ENCODE measurements at places on chromosomes 5 and 9.

- no peak for DNase-seq
These were observed 3.6 kb downstream of the CEP78 start for GRCh38 chr9:78239506-78239905.

DNA sequence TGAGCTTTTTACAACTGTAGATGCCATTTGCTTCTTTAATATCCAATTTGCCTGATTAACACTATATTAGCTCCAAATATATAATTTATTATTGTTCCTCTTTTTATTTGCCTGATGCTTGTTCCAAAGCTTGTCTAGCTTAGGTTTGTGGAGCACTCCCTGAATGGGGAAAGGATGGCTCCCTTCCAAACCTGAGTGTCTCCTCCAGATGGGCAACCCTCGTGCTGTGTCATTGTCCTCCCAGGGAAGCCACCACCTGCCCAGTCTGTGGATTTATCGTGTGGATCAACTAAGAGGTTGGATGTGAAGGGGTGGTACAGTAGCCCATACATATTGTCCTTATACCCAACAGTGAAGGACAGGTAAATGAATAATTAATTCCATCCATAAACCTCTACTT is 404.9 kb downstream of the CDK5RAP2 start:
- DNase-seq: no peak

DNA sequence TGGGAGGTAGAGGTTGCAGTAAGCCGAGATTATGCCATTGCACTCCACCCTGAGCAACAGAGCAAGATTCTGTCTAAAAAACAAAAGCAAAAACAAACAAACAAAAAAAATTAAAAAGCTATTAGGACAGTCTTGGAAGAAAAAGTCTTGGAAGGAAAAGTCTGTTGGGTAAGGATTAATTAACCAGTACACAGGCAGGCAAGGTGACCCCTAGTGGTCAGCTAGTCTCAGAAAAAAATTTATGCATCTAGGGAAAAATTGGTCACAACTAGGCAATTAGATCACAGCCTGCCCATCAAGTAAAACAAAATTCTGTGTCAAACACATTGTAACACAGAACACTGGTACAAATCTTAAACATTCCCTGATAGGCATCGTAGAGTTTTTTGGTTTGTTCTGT is 6.7 kb upstream of the ANKRD18B start:
- DNase-seq: no peak

- no peak for DNase-seq
These were observed 51.2 kb downstream of the PARP8 start for GRCh38 chr5:50717651-50718050.

DNA sequence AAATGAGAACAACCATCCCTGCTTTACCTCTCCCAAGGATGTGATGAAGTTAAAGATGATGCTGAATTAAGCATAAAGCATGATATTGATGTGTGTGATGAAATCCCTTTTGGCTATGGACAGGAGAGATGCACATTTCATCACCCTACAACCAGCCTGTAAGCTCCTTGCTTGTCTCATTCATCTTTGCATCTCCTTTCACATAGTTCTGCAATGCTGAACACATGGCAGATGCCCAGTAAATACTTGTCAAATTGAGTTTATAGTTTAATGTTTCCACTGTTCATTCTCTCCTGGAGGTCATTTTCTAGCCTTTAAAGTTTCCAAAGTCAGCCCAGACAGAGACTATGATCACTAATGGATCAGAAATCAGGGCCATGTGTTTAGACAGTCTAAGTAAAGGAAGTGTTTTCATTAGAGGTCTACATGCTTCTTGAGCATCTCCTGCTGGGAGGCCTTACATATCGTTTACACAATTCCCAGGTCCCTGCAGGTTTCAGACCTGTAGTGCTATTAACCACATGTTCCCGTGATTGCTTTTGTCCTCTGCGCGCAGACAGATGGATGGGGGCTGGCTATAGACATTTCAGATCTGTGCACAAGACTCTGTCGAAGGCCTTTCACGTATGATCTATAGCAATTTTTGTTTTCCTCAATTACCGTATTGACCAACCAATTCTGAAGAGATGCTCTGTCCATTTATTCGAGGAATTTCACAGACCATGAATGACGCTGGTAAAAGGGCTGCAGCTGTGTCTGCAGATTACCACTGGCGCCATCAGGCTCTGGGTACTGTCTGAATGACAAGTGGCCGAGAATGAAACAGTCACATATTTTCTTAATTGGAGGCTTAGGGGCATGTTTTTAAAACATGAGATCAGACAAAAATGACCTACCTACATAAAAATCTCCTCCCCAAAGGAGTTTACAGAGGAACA is 49.0 kb upstream of the CKMT2 start:
- DNase-seq: no peak

GRCh38 chr5:43063721-43064171 is 23.6 kb upstream of the ANXA2R start:
- no peak for DNase-seq

DNA sequence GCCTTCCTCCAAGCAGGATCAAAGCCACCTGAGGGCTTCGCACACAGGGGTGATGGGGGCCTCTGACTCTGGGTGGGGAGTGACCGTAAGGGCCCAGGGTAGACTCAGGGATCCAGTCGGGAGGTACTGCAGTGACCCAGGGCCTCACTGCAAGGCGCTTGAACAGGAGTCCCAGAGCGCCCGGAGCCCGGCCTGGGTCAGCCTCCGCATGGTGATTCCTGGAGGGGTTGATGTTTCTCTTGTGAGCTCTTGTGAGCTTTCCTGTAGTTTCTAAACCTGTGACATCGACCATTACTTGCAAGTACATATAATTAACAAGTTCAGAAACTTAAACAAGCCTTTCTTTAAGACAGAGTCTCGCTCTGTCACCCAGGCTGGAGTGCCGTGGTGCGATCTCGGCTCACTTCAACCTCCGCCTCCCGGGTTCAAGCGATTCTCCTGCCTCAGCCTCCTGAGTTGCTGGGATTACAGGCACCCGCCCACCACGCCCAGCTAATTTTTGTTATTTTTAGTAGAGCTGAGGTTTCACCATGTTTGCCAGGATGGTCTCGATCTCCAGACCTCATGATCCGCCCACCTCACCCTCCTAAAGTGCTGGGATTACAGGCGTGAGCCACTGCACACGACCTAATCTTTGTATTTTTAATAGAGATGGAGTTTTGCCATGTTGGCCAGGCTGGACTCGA is 19.8 kb downstream of the PTGES start:
- DNase-seq: no peak

DNA sequence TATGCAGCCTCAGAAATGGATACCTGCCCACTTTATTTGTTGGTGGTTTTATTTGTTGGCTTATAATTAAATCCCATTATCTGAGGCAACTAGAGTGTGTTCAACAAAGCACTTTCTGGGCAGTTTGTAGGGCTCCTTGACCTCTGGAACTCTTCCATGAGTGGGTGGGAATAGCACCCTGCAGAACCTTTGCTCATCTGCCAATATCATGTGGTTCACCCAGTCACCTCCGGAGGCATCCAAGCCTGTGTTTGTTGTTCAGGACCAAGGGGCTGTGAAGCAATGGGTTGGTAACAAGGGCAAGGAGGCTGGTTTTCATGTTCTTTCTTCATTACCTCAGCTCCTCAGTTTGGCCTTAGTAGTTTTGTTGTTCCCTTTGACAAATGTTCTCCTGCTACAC is 314.0 kb downstream of the NDUFS4 start:
- DNase-seq: no peak

GRCh38 chr9:16459421-16460148 is 410.9 kb downstream of the BNC2 start:
- DNase-seq: no peak

DNA sequence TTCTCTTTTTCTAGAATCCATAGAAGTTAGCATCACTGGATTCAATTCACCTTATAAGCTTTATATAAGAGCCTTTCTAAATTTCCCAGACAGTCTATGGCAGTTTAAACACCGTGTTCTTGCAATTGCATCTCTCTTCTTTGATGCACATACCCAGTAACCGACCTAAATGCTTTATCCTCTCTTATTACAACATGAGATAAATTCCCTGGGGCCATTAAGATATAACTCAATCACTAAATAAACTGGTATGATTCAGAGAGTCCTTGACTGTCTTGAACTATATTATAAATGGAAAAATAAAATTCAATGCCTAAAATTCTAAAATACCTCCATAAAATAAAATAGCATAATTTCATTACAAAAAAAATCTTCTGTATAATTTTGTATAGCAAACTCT is 98.1 kb downstream of the DIRAS2 start:
- no peak for DNase-seq

- no peak for DNase-seq
These were observed 33.3 kb downstream of the GLIS3 start for GRCh38 chr9:4266602-4267001.

Measured in activated T-cell treated with anti-CD3 and anti-CD28 coated beads, Interleukin-2, amount 50 U/mL, for 4 hours (primary cell).